ENCODE measurements at places on chromosomes 16 and 17.

- peak overlapping the region; percentile 46 for H3K4me3 ChIP-seq
- no peak for DNase-seq
- peaks cover 50% of the 10 kb centered on the region for H3K4me1 ChIP-seq
- H3K27me3 ChIP-seq: no peaks in the 10 kb centered on the region
- H3K36me3 ChIP-seq: peaks cover 77% of the 10 kb centered on the region
- peak overlapping the region; percentile 93 for H3K27ac ChIP-seq
Measured at GRCh38 chr17:78117027-78117981, 11.3 kb downstream of the TMC6 start.

DNA sequence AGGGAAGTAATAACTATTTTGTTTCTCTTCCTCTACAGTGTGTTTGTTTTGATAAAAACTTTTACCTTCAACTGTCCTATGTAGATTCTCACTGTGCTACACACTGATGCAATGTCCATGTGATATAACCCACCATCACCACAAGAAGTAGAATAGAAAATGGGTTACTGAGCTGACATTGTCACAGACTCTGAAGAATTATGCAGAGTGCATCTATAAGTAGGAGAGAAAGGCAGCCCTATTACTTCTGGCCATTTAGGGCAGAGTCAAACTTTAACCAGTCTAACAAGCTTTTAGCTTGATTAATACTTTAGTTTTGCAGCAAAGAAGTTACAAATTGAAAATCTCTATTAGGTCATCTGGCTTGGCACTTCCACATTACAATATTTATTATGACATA is 354.0 kb upstream of the CDH8 start:
- H3K4me1 ChIP-seq: no peaks in the 10 kb centered on the region
- DNase-seq: no peak
- no peak overlapping the region for H3K27ac ChIP-seq
- no peaks in the 10 kb centered on the region for H3K27me3 ChIP-seq

DNA sequence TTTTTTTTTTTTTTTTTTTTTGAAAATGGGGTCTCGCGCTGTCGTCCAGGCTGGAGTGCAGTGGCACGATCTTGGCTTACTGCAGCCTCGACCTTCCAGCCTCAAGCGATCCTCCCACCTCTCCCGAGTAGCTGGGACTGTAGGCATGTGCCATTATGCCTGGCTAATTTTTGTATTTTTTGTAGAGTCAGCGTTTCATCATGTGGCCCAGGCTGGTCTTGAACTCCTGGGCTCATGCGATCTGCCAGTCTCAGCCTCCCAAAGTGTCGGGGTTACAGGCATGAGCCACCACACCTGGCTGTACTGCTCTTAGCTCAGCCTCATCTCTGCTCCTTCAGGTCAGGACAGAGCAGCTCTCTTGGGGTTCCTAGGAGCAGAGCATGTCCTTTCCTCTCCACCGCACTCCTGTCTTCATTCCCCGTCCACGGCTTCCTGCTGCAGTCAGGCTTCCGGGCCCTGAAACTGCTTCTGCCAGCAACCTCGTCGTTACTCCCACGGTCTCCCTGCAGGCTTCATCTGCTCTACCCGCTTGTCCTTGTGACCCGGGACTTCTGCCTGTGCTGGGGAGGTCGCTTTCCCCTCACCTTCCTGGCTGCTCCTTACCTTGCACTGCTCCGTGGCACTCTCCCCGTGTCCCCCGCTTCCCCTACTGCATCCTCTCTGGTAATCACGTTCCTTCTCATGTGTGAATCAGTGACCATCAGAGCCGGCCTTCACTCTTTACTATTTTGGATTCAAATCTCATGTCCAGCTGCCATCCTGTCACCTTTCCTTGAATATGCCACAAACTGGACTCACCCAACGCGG is 38.0 kb downstream of the PRMT7 start:
- no peak overlapping the region for H3K4me3 ChIP-seq
- peaks cover 60% of the 10 kb centered on the region for H3K36me3 ChIP-seq
- H3K4me1 ChIP-seq: no peaks in the 10 kb centered on the region
- no peak for DNase-seq
- no peak overlapping the region for H3K27ac ChIP-seq

DNA sequence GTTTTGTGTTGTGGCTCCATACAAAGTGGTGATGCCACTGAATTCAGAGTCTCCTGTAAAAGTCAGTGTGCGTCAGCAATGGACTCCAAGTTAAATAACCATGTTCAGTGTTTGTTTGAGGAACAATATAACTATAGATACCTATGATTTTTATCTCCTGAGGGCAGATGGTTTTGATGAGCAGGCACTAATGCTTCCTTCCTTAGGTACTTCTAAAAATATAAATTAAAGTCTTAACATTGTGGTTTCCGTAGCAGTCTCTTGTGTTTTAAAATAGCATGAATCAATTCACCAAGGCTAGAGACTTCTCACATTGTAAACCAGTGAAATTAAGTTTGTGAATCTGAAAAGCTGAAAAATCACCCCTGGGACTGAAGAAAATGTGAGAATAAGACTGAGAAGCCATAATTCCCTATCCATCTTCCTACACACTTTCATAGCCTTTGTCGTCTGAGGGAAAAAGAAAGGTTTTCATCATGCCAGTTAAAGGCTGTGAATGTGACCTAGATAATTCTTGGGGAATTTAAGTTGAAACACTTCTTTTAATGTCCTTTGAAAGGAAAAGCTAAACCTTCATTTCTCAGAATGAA is 1502.9 kb downstream of the CDH11 start:
- no peaks in the 10 kb centered on the region for H3K36me3 ChIP-seq
- no peaks in the 10 kb centered on the region for H3K4me1 ChIP-seq
- no peak overlapping the region for H3K4me3 ChIP-seq
- H3K27me3 ChIP-seq: no peaks in the 10 kb centered on the region
- no peak overlapping the region for H3K27ac ChIP-seq

DNA sequence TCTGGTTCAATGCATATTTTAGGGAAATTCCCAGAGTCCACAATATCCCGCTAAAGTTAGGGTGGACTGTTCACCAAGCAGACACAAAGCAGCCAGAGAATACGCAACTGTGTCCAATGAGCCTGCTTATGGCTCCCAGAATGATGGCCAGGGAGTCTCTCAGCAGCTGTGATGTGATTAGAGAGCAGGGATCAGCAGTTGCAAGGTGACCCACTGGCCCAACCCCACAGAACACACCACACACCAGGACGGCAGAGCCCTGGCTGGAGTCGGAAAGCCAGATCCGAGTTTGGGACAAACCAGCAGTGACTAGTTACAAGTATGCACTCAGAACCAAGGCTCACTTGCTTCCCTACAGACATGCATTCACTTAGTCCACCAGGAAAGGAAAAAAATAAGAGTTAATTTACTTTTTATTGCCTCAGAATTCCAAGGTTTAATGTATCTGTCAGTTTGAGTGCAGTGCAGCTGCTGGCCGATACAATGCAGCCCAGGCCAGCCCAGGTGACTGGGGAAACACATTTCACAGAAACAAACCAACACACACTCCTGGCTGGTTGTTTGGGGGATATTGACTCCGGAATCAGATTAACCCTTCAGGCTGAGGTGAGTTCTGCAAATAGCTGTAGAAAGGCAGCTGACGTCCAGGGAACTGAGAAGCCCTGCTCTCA is 121.7 kb downstream of the HIC1 start:
- H3K4me1 ChIP-seq: peaks cover 4% of the 10 kb centered on the region
- H3K27me3 ChIP-seq: no peaks in the 10 kb centered on the region
- no peak overlapping the region for H3K4me3 ChIP-seq

DNA sequence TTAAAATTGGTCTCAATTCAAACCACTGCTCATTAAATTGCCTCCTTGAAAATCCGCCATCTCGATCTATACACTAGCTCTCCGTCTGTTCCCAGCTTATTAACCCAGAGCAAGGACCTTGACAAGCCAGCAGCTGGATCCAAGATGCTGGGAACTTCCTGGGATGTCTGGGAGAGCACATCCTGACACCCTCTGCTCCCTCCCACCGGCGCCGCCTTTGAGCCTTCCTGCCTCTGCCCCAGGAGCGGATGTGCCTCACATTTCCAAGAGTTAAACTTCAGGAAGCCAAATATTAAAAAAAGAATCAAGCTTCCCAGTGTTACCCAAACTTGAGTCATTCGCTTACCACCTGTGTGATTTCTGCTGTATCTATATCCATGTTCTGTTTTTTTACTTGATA is 107.9 kb downstream of the HAPSTR1 start:
- H3K4me3 ChIP-seq: no peak overlapping the region
- no peak overlapping the region for H3K27ac ChIP-seq
- no peaks in the 10 kb centered on the region for H3K4me1 ChIP-seq
- DNase-seq: no peak

GRCh38 chr16:678858-679813 is 1.1 kb upstream of the STUB1 start:
- H3K36me3 ChIP-seq: peaks cover 35% of the 10 kb centered on the region
- peak; percentile 30 for DNase-seq
- H3K4me1 ChIP-seq: peaks cover 51% of the 10 kb centered on the region

- no peak overlapping the region for H3K27ac ChIP-seq
- H3K4me3 ChIP-seq: no peak overlapping the region
- no peak for DNase-seq
- H3K27me3 ChIP-seq: no peaks in the 10 kb centered on the region
Measured at GRCh38 chr16:2748757-2749455, 3.5 kb upstream of the SRRM2 start.

DNA sequence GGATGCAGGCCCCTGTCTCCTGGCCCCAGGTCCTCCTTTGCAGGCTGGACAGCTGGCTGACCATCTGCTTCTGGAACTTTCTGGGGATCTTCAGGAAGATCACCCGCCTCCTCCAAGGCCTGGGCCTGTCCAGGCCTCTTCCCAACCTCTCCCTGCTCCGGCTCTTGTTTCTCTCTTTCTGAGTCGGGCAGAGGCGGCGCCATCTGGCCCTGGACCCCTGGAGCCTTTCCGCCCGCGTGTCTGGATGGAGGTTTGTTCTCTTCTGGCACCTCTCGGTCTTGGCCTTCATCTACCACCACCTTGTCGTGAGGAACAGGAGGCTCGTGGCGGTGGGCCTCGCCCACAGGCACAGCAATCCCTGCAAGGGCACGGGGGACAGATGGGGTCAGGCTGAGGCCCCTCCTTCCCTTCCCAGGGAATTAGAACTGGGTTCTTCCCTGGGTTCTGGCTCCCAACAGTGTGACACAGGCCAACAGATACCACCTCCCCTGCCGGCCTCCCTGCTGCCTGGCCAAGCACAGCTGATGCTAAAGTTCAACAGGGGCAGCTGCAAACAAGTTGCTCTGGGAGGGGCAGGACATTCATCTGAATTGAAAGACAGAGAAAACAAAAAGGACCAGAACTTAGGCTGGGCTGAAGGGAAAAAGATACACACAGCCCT is 13.3 kb downstream of the NDUFAF8 start:
- no peak overlapping the region for H3K27ac ChIP-seq
- DNase-seq: no peak
- H3K4me3 ChIP-seq: peak overlapping the region; percentile 25

- no peak overlapping the region for H3K4me3 ChIP-seq
- no peaks in the 10 kb centered on the region for H3K36me3 ChIP-seq
- H3K27ac ChIP-seq: no peak overlapping the region
- H3K4me1 ChIP-seq: no peaks in the 10 kb centered on the region
- DNase-seq: no peak
- H3K27me3 ChIP-seq: peaks cover 33% of the 10 kb centered on the region
Measured at GRCh38 chr17:42877037-42877436, 23.6 kb upstream of the G6PC1 start.

DNA sequence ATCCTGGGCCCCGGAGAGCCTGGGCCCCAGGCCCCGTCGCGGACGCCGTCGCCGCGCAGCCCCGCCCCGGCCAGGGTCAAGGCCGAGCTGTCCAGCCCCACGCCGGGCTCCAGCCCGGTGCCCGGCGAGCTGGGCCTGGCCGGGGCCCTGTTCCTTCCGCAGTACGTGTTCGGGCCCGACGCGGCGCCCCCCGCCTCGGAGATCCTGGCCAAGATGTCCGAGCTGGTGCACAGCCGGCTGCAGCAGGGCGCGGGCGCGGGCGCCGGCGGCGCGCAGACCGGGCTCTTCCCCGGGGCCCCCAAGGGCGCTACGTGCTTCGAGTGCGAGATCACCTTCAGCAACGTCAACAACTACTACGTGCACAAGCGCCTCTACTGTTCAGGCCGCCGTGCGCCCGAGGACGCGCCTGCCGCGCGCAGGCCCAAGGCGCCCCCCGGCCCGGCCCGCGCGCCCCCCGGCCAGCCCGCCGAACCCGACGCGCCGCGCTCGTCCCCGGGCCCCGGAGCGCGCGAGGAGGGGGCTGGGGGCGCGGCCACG is 36.8 kb upstream of the ZC3H18 start:
- no peak overlapping the region for H3K4me3 ChIP-seq
- H3K4me1 ChIP-seq: peaks cover 12% of the 10 kb centered on the region
- H3K36me3 ChIP-seq: peaks cover 33% of the 10 kb centered on the region
- no peak overlapping the region for H3K27ac ChIP-seq
- peaks cover 2% of the 10 kb centered on the region for H3K27me3 ChIP-seq

- H3K27ac ChIP-seq: no peak overlapping the region
- H3K36me3 ChIP-seq: no peaks in the 10 kb centered on the region
- no peak for DNase-seq
- no peaks in the 10 kb centered on the region for H3K27me3 ChIP-seq
- no peak overlapping the region for H3K4me3 ChIP-seq
- H3K4me1 ChIP-seq: no peaks in the 10 kb centered on the region
Measured at GRCh38 chr17:71338396-71338795, 782.4 kb upstream of the SOX9 start.

GRCh38 chr17:68184816-68185436 is 62.9 kb upstream of the AMZ2 start:
- peak overlapping the region; percentile 78 for H3K4me3 ChIP-seq
- H3K27me3 ChIP-seq: no peaks in the 10 kb centered on the region
- peaks cover 2% of the 10 kb centered on the region for H3K36me3 ChIP-seq
- DNase-seq: peak; percentile 51

GRCh38 chr16:89922884-89923639 is at the start of gene TUBB3:
Gene TUBB3 (plus strand): TSS chr16:89923342. CDS start chr16:89923402, 60 bp downstream.
- H3K36me3 ChIP-seq: no peaks in the 10 kb centered on the region
- no peak for DNase-seq
- peaks cover 72% of the 10 kb centered on the region for H3K27me3 ChIP-seq
- peaks cover 19% of the 10 kb centered on the region for H3K4me1 ChIP-seq

Measured in stimulated activated naive B cell treated with anti-CD40 and anti-IgM and Interleukin-4, amounts not matched to agents 10 μg/mL and 1 μg/mL and 100 μg/mL, for 72 hours (primary cell).